ENCODE measurements at places on chromosomes 2 and 18. TPM values are rescaled to one million over a fixed set of nuclear protein-coding genes. Genes with fewer than 3 reads are reported as not detected.

Gene FBXO15
- 0.26 TPM for total RNA-seq

Gene CCDC141
- total RNA-seq = 2.6 TPM

Gene SPEG
- 11.1 TPM for total RNA-seq

Gene FKBP7
- total RNA-seq = 51.4 TPM

Gene DCDC2C
- total RNA-seq = not detected

Gene CCNYL1
- 27.3 TPM for total RNA-seq

Measured in aortic smooth muscle cell (primary cell).